ENCODE measurements at places on chromosomes 5 and 9.

- DNase-seq = no peak
Measured at GRCh38 chr9:134644725-134645606, 3.4 kb downstream of the COL5A1 start.

- DNase-seq = no peak
Measured at GRCh38 chr9:31390403-31391025, 993.9 kb upstream of the ACO1 start.

GRCh38 chr9:119343059-119343990 is 25.9 kb downstream of the BRINP1 start:
- no peak for DNase-seq

DNA sequence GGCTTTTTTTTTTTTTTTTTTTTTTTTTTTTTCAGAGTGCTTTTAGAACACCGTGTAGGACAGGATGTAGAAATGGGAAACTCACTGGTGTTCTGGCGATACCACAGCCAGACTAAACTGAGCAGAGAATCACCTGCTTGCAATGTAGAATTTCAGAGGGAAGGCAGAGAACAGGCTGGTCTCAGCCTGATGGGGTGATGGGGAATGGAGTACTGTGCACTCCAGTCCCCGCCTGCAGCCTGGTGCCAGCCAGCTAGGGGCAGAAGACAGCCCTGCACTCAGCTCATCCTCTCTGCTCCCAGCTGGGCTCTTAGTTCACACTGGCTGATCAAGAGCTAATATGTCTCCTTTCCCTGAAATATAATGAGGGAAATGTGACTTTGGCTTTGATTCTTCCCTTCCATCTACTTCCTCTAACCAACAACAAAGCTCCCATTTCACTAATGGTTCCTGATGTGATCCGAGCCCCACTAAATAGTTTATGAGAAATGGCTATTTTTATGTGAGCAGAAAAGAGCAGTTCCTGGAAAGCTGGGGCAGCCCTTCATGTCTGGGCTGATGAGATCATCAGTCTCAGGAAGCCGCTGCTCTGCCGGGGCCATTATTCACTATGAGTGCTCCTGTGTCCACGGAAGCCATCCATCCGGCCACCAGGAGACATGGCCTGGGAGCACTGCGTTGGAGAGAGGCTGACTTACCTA is 209.7 kb downstream of the GADD45G start:
- no peak for DNase-seq

- DNase-seq = no peak
Measured at GRCh38 chr9:136943291-136944211, 987 bp downstream of the FBXW5 start.

- no peak for DNase-seq
Measured at GRCh38 chr9:71279151-71279739, 157.8 kb upstream of the TRPM3 start.

DNA sequence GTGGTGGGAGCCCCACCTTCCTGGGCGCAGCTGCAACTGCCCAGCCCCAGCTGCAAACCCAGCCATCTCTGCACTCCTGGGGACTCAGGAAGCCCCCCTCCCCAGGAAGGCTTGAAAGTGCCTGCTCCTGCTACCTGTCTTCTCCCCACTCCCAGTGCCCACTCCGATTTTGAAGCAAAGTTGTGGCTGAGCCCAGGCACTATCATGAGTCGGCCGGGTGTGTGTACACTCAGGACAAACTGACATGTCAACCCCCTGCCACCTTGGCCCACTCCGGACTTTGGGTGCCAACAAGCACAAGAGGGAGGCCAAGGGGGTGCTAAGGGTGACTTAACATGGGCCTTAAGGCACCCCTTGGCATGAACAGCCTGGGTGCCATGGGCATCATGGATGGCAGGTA is 325.5 kb upstream of the PTGER4 start:
- no peak for DNase-seq

DNA sequence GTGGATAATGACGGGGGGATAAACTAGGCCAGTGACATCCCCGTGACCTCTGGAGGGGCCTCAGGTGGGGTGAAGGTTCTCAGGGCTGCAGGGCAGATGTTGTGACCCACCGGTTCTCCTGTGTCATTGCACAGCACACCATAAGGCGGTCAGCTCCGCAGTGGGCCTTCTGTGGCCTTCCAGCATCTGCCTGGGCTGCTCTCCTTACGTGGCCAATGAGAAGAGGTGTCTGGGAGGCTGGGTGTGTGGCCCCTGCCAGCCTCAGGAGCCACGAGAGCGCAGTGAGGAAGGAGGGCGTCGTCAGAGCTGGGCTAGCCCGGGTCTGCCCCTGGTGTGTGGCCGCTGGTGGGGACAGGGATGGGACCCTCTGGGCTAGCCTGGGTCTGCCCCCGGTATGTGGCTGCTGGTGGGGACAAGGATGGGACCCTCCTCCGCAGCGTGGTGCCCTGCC is 48.7 kb downstream of the COL5A1 start:
- no peak for DNase-seq

- DNase-seq = no peak
Measured at GRCh38 chr5:179870952-179871351, 12.3 kb upstream of the MRNIP start.

DNA sequence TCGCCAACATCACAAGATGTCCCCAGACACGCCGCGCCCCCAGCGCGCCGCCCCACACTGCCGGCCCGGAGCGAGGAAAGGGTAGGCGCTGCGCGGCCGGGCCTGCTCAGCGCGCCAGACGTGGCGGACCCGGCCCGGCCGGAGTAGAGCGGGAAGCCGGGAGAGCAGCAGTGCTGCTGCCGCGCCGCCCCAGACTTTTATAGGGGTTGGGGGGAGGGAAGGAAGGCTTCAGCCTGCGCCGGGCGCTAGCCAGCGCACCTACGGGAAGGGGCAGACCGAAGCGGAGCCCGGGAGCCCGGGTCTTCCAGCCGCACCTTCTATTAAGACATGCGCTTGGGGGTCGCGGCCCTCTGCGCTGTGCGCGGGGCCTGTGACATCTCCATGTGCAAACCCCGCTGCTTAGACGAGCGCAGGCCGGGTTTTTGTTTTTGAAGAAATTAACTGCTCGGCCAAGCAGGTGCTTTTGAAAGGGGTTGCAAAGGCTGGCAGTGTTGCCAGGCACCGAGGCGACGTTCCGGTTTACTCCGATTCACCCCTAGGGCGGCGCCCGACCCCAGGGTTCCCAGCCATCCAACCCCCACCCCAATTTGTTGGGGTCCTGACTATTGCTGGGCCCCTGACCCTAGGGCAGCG is 353 bp upstream of the PAX5 start:
- DNase-seq = no peak

DNA sequence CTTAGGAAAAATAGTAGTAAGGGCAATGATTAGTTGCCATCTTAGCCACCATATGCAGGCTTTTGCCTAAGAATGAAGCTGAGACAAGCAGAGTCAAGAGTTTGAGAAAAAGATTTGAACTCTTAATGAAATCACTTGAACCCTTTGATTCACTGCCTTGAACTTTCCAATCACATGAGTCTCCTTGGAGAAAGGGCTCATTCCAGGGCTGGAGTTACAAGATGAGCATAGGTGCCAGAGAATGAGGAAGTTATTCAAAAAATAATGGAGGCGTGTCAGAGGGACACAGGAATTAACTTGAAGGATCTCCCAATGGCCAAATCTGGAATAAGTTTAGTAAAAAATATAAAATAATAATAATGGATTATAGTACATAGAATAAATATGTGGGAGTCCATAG is 35.3 kb downstream of the MAT2B start:
- no peak for DNase-seq

GRCh38 chr5:171984748-171985419 is 21.6 kb downstream of the FBXW11 start:
- DNase-seq = peak; percentile 23

- no peak for DNase-seq
Measured at GRCh38 chr9:137053944-137054931, at the start of gene ENTPD2. ENTPD2 (minus strand) TSS chr9:137054061; CDS start chr9:137053997, 64 bp downstream.

DNA sequence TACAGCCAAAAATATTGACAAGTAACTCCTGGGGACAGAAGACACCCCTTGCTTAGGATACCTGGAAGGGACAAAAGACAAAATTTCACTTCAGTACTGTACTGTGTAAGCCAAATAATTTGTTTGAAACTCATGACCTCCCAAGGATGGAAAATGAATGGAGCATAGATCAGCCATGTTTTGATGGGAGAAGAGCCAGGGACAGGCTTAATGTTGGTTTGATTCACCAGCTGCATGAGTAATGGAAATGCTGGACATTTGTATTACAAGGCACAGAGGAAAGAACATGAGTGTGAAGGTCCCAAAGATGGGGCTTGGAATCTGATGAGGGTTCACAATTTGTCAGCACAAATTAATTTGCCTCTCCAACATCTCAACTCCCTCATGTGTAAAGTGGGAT is 122.8 kb downstream of the ENC1 start:
- DNase-seq = no peak

GRCh38 chr5:84724683-84725082 is 340.0 kb upstream of the EDIL3 start:
- DNase-seq = no peak

- DNase-seq = no peak
Measured at GRCh38 chr5:92939428-92939827, 641.6 kb downstream of the NR2F1-AS1 start.

DNA sequence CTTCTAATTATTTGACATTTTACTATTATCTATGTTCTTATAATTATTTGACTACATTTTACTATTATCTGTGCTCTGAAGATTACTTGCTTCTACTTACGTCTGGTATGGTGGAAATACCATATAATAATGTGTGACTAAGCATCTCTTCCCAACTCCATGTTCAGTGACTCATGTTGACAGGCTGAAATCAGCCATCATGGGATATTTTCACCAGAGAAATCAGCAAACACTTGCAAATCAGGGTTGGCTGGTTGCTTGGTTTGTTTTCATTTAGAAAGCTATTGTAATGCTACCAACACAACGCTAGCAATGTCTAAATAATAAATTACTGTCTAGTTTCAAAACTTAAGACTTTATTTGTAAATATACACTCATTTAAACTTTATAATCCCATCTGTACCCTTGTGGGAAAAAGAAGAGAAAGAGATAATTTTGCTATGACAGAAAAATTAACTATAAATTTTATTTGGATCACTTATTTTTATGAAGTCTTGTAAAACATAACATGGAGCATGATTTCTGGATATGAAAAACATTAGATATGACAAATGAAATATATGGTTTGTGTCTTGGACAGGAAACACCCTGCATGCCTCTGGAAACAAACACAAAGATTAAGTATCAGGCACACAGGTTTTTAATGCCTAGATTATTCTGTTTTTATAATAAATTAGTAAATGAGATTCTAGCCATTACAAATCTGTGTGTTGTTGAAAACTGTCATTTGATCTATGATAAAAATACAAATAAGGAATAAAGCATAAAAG is 337.6 kb downstream of the BNC2 start:
- DNase-seq = no peak

DNA sequence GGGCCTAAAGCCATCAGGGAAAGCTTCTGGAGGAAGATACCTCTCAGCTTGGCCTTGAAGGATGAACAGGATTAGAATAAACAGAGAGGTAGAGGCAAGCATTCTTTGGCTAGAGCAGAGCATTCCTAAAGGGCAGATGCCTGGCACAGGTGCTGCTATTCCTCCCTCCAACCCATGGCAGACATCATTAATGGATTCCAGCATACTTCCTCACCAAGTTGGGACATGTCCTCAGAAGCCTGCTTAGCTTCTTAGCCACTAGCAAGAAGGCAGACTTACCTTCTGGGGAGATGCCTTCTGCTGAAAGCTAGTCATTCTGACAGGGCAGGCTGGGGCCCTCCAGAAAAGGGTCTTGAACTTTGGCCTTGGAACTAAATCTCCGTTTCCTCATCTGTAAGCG is 122.0 kb downstream of the RGS3 start:
- no peak for DNase-seq

GRCh38 chr9:15935661-15936305 is 382.9 kb downstream of the CCDC171 start:
- DNase-seq = no peak

DNA sequence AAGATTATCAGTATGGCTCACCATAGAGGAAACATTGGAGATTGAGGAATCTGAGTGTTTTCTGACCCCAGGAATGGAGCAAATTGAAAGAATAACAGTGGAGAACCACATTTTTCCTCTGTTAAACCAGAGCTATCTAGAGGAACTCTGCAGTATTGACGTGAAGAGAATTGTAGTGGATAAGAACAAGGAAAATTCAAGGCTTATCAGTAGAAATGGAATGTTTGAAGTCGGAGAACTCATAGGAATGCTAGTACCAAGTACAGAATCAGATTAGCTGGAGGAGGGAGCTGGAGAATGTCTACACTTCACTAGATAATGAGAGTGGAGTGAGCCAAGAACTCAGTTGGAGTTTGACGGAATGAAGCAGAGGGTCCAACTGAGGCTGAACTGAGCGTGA is 50.3 kb downstream of the SNCAIP start:
- no peak for DNase-seq

- no peak for DNase-seq
Measured at GRCh38 chr5:174311121-174311520, 265.6 kb downstream of the NSG2 start.

DNA sequence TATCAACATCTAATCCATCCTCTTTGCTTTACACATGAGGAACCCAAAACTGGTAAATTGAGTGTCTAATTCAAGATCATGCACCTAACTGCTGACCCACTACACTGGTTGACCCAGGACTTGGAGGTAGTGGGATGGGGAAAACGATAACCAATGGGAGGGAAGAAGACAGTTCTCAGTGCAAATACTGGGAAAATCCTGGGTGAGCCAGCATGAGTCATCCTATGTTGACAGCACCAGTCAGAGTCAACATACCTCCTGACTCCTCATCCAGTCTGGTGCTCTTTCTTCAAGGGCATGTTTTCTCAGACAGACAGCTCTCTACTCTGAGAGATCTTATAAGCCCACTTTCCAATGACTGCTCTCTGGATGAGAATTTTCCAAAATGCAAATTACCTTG is 232.8 kb upstream of the PTGER4 start:
- no peak for DNase-seq

Measured in activated T-cell treated with anti-CD3 and anti-CD28 coated beads for 24 hours (primary cell).